HepG2 (cell line): ENCODE measurements at places on chromosomes 16 and 17.
A peak's percentile ranks its signal among the peaks of the same experiment; 100 is the strongest.

DNA sequence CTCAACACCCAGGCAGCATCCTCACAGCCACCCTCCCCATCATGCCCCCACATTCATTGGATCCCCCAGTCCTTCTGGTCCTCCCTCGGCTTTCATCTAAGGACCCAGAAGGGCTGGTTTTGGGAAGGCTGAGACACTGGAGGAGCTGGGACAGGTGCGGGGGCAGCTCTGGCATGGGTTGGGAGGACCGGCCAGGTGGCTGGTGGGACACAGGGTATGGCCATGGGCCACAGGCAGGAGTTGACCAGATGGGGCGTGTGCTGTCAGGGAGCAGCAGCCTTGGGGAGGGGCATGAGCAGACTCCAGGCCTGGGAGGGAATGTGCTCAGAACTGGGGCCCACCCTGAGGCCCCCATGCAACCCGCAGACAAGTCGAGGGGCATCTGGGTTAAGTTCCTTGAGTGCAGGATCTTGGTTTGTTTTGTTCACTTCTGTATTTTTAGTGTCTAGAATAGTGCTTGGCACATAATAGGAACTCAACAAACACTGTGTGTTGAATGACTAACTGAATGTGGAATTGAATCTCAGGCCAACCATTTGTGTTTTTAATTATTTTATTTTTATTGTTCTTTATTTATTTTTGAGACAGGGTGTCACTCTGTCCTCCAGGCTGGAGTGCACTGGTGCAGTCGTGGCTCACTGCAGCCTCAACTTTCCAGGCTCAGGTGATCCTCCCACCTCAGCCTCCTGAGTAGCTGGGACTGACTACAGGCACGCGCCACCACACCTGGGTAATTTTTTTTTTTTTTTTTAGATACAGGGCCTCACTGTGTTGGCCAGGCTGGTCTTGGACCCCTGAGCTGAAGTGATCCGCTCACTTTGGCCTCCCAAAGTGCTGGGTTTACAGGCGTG, 5.6 kb downstream of the P2RX1 start:
- no peak for DNase-seq

DNA sequence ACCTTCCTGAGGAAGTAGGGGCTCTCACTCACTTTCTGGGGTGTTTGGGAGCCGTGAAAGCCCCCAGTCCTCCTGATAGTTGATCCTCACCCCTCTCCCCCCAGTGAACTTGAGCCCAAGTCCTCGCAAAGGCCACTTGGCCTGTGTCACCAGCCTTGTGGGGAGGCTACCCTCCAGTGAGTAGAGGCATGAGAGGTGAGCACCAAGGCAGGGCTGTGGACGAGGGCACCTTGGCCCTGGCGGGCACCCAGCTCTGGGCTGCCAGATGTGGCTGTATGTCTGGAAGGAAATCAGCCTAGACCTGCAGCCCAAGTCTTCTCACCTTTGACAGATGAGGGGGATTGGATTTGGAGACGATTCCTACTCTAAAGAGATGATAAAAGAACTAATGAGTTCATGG, 3.1 kb downstream of the TTYH2 start:
- DNase-seq = no peak

DNA sequence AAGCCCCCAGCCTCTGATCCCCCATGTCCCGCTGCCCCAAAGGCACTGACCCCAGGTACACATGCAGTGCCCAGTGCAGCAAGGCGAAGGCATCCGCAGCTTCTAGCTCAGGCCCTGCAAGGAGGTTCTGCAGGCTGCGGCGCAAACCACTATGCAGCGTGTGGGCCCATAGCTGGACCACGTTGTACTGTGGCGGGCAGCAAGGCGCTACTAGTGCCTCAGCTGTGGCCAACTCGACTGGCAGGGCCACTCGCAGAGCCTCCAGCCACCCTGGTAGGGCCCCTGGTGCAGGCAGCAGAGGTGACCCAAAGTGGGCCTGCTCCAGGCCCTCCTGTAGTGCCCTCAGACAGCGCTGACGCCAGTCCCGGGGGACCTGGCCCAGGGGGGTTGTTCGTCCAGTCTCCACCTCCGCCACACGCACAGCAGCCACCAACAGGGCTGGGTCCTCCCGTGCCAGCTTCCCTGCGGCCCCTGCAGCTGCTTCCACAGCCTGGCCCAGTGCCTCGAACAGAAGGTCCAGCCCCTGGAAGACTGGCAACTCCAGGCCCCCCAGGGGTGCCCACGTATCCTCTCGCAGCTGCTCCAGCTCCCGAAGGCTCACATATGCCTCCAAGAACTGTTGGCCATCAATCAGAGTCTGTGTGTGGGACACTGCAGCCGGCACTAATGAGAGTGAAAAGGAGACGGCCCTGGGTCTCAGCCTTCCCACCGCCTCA, 2.6 kb downstream of the EXOC3L1 start:
- DNase-seq = no peak

DNA sequence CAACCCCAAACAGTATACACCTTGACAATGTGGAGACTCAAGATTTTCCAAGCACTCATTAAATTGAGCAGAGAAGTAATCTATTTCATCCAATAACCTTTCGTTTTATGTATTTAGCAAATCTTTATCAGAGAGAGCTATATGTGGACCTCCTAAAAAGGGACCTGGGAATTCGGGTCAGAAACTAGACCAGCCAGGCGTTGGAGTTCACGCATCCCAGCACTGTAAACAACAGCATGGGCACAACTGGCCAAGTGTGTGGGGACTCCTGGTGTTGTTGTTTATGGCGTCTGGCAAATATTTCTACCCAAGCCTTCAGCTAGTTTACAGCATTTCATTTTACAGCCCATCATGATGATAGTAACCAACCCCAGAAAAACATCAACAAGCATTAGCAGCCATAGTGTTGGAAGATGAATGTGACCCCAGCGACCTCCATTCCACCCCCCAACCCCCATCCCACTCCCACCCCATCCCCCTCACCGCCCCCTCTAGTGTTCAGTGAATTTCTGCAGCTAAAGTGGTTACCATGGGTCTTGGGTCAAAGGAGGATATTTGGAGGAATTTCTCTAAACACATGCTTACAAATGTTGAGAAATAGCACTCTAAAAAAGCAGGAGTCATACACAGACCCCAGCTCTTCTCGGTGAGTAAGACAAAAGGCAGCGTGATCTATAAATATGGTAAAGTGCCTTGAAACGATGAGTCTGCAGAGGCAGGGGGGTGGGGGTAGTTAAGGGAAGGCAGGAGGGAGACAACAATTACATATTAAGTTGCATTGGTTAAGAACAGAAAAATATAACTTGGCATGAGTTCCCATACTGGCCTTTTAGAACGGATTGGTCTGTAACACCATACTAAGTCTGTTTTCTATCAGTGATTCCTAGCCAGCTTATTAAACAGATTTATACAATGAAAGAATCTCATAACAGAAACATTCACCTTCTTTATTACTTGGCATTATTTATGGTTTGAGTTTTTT, 91.4 kb upstream of the TBX2 start:
- no peak for DNase-seq

GRCh38 chr17:80068301-80069222, 32.1 kb downstream of the CCDC40 start:
- DNase-seq = peak; percentile 95

GRCh38 chr17:80112471-80113032, 11.2 kb downstream of the GAA start:
- DNase-seq = no peak

- no peak for DNase-seq
Observed at GRCh38 chr17:82301300-82301915, 16.0 kb downstream of the CD7 start.

DNA sequence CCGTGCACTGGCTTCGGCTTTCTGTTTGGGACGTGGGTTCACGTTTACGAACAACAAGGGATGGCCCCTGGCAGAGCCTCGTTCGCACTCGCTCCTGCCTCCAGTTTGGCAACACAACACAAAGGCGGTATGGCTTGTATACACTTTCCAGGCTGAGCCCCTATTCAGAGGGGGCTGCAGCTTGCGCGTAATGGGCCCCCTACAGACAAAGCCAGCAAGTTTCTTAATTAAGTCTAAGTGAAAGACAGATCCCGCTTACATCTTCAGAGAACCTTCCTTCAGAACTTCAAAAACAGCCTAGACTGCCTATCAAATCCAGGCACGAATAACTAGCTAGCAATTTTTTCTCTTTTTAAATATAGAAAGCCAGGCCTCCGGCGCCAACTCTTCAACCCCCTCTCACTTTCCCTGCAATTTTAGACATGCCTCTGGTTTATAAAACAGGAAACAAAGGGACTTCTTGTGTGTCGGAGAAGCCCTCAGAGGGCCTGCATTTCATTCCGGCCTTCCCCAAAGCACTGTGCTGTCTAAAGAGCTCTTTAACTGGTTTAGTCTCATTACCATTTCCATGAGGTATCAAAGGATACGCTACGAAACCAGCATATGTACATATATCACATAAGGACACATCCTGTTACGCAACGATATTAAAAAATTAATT, 244.9 kb downstream of the STX8 start:
- no peak for DNase-seq

- no peak for DNase-seq
Observed at GRCh38 chr17:78774453-78774852, 7.6 kb downstream of the CYTH1 start.

DNA sequence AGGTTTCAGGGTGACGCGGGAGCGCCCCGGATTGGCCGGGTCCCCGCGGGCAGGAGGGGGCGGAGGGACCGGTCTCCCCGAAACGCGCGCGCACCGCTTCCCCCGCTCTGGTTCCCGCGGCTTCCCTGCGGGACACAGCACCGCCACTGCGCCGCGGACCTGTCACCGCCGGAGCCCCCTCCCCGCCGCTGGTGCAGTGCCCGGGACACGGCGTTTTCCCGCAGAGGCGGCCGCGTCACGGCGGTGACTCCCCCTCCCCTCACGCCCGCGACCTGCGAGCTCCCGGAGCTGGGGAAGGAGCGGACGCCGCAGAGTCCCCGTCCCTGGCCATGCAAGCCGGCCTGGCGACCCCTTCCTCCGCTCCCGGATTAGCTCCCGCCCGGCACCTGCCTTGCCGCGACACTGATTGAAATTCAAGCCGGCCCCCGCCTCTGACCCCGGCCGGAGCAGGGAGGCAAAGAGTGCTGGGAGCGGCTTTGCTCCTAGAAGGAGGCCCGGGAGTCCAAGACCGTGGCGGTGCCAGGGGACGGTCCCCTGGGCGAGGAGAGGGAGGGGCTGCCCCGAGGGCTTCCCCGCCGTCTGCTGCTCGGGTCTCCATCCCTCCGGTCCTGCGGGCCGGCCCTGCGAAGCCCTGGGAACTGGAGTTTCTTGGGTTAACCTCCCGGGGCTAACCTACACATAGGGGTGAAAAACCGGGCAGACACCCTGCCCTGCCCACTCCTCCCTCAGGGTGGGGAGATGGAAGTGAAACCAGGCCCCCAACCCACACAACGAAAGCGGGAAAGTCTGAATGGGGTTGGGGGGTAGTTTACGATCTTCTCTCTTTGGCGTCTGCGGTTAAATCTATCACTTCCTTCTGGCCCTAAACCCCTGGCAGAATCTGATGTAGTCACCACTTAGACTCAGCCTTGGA, 1.0 kb downstream of the RHBDL3 start:
- DNase-seq = no peak

GRCh38 chr17:8420041-8420934, 15.4 kb upstream of the NDEL1 start:
- peak; percentile 97 for DNase-seq

- no peak for DNase-seq
Observed at GRCh38 chr16:8753416-8754054, 43.9 kb downstream of the TMEM186 start.

- DNase-seq = peak; percentile 50
Observed at GRCh38 chr16:50509521-50510341, 38.5 kb upstream of the NKD1 start.

DNA sequence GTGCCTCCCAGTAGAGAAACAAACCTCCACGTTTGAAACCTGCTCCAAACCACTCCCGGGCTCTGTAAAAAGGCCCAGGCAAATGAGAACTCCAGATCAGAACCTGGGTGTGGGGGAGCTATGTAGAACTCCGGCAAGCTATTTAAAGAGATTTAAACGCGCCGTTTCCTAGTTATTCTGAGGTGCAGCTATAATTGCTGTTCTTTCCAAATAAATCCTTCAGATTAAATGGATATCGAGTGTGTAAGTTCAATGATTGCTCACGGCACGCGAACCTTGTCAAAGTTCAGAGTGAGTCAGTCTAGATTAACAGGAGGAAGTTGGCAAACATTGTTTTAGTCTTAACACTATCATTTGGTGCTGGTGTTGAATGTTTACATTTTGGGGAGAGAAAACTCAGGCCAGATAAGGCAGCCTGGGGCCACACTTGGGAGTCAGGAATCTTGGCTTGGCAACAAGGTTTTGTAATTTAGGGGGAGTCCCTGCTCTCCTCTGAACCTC, 92.9 kb upstream of the SALL1 start:
- peak; percentile 76 for DNase-seq

DNA sequence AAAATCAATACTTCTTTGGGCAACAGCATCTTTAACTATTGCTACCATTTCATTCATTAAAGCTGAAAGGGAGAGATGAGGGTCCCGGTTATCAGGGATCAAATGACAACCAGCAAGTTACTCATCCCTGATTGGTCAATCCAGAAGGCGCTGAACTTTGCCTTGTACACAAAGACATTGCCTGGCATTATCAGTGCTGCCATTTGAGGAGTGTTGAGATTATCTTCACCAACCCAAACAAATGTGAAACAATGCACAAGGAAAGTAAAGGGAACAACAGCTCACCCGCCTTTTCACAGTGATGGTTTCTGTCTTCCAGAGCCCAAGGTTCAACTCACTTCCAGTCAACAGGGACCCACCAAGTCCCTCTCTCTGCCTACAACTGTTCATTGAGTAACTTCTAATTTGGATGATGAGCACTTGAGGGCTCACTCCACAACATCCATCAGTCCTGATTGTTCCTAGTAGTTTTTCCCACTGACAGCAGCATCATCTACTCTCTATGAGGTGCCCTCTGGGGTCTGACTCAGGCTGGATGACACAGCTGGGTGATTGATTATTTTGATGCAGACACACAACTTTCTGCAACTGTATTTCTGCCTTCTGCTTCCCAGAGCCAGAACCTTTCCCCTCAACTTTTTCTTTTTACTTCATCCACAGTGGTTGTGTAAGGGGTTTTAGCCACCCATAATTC, 32.0 kb downstream of the LYRM9 start:
- DNase-seq = peak; percentile 72

GRCh38 chr17:9367156-9367555, 208.5 kb downstream of the STX8 start:
- no peak for DNase-seq

DNA sequence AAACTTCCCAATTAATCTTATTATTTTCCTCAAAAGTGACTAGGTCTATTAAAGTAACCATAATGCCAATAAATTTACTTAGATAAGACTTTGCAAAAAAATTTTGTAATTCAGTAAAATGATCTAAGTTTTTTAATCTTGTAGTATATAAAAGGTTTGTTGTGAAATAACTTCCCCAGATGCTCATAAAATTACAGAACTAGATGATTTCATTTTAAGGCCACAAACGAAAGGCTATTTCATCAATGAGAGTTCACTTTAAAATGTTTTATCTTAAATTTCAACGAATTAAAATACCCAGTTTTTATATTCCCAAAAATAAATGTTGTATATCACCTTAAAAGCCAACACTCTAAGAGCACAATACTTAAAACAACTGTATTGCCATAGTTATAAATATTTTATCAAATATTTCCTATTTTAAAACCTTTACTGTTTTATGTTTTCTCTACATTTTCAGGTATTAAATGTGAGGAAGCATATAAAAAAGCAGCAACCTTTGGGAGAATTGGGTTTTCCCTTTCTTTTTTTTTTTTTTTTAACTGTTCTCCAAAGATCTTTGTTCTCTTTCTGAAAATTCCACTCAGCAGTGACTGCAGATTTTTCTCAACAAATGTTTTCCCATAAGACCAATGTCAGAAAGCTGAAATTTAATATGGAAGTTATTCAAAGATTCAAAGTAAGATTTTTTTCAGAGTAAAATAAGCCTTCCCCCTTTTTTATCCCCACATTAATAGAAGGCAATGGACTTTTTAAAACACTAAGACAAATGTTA, 169.9 kb downstream of the CYB561 start:
- DNase-seq = no peak
